T-helper 2 cell (primary cell): ENCODE measurements at places on chromosomes 11 and 22.

GRCh38 chr22:17985606-17986005, 38.8 kb downstream of the MICAL3 start:
- DNase-seq = no peak

DNA sequence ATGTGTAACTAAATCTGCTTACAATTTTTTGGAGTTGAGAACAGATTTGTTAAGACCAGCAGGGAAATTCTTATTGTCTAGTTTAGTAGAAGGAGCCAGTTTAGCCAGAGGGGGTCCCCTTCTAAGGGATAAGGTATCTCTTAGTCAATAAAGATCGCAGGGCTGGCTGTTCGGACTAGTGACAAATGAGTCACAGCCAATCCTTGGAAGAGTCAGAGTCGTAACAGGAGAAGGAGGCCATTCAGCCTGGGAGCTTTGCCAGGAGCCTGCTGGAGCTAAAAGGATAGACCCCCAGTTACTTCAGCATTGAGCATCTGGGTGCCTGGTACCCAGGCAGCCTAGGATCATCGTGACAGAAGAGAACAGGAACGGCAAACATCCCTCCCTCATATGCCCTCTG, 191.6 kb upstream of the ARHGAP20 start:
- DNase-seq = no peak

GRCh38 chr22:44275631-44275995, 37.1 kb downstream of the SHISAL1 start:
- DNase-seq = no peak

- DNase-seq = no peak
These were observed 36.6 kb upstream of the NNMT start for GRCh38 chr11:114259551-114259983.

GRCh38 chr11:129425214-129425613, 49.6 kb downstream of the BARX2 start:
- DNase-seq = no peak
